ENCODE measurements at places on chromosomes 2 and 18.

DNA sequence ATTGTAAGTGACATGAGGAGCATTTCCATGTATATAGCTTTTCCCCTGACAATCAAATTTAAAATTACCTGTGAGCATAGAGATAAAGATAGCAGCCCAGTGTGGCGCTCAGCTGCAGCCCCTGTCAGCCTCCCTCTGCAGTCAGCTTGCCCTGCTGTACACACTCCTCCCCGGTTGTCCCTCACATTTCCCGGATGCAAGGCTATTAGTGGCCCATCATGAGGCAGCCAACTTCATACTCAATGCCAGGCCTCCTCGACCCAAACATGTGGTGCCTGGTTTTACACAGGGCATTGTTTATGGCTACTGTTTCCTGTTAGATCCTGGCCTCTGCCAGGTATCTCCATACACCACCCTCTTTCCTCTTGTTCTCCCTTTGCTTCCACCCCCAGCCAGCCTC is 116.1 kb upstream of the SH3BP4 start:
- DNase-seq: no peak

DNA sequence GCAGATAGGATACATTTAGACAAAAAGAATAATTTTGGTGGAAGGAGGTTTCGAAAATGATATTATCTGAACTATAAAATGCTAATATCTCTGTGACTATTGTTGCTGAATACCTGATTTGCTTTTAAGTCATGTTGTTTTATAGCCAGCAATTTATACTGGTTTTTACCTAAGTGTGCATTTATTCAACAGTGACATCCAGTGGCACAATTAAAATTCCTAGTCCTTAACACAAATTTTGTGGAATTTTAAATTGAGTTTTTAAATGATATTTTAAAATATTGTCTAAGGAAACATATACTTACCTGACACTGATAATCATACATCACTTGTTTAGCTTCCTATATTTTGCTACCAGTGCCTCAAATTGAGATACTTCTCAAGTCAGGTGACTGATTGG is 144.8 kb downstream of the ARHGAP28 start:
- no peak for DNase-seq

- DNase-seq: no peak
Observed at GRCh38 chr2:55043841-55044240, 6.4 kb downstream of the RTN4 start.

DNA sequence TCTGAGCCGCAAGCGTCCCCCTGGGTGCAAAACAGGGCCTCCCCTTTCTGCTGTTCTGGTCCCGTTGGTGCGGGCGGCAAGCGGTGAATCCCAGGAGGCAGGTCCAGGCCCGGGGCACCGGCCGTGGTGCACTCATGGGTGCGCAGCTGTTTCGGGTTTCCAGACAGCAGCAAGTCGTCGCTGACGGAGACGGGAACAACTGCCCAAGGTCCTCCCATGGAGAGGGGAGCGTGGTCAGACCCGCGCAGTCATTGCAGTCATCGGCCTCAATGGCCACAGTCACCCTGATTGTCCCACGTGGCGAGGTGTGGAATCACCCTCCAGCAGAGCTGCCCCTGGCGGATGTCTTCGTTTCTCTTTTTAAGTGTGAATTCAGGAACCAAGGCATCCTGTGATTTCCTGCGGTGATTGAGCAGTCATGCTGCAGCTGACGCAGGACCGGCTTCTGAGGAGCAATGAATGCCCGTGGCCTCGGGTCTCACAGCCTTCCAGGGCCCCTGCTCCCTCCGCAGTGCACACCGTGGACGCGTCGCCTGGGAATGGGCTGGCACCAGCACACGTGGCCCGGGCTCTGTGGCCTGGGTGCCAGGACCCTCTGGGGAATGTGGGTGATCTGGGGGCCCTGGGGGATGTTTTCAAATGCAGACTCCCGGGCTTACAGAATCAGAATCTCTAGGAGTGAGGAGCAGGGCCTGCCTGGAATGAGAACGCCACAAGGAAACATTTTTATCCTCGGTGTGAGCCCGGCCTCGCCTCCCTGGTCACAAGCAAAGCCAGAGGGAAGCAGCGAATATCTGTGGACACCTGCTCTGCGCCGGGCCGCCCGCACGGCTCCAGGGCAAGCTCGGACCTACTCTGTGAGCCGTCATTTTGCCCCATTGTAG is 244.2 kb upstream of the SALL3 start:
- DNase-seq: no peak

DNA sequence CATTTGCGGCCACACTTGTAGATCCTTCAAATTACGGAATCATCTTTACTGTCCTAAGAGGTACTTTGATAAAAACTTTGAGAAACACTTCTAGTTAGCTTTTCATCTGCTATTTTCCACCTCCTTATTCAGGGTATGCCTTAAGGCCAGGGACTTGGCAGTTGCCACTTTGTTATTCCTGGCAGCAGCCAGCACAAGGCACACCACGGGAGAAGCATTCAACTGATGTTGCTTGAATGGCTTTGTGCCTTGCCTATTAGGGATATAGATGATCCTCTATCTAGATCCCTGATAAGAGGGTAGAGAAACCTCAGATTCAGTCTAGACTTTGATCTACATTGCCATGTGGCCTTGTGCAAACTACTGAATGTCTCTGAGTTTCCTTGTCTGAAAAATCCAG is 70.3 kb upstream of the EPHA4 start:
- DNase-seq: no peak

- no peak for DNase-seq
Observed at GRCh38 chr18:24814521-24814920, 354.1 kb downstream of the HRH4 start.
